Heart left ventricle (tissue), 16 donors: ENCODE measurements at places on chromosomes 13 and 19. TPM values are rescaled to one million over a fixed set of nuclear protein-coding genes. Genes with fewer than 3 reads are reported as not detected.
A peak's percentile ranks its signal among the peaks of the same experiment; 100 is the strongest.

DNA sequence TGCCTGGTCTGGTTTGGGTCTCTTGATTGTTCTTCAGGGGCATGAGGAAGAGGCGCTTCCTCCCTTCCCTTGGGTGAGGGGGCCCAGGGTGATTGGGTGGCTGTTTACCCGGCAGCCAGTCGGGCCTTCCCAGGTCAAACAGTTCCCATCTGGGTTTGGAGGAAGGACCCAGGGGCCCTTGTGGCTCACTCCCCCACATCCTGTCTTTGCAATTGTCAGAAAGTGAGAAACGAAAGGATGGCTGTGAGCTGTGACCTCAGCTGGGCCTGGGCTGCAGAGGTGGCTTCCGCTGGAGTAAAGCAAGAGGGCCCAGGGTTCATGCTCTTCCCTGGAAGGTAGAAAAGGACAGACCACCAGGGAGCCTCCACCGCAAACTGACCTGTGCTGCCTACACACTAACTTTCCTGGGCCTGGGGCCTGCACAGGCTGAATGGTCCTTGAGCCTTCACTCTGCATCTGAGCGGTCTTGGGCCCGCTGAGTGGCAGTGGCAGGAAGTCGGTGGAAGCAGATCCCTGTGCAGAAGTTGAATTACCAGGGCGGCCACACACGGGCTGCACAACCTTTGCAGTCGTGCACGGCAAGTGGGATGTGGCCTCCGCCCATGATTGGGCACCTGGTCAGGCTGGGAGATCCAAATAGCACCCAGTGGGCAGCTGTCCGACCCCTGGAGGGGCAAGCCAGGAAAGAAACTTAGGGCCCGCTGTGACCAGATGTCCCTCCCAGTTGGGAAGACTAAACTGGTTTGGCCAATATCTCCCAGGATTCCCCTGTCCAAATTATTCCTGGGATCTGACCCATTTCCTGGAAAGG, 5.3 kb upstream of the CD79A start:
- no peaks in the 10 kb centered on the region for H3K36me3 ChIP-seq
- peak overlapping the region; percentile 85 for H3K27ac ChIP-seq
- peaks cover 3% of the 10 kb centered on the region for H3K4me1 ChIP-seq
- no peak overlapping the region for H3K4me3 ChIP-seq

DNA sequence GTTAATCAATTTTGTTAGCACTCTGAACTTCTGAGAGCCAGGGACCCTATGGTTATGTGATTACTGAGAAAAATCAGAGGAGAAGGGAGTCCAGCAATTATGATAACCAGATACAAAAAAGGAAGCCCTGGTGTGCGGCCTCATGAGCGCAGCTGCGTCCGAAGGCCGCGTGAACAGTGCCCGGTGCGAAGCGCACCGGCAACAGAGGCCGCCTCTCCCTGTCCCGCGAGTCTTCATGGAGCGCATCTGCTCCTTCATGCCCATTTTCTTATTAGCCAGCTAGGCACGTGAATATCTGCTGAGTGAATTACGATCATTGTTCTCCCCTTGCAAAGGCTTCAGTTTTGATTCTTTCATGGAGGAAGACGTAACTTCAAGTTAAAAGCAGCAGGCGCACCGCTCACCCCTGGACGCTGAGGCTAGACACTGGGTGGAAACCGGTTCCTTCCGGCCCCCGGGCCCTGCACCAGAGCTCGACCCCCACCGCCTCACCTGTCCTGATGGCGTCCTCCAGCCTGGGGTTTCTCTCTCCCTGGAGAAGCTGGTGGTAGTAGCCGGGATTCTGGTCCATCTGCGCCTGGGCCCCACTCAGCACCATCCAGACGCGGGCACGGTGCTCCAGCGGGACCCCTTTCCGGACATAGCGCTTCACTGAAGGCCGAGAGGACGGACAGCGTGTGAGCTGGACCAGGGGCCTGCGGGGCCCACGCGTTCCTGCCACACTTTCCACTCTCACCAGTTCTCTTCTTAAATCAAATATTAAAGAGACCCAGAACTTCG, 8.9 kb downstream of the GRTP1 start:
- H3K27me3 ChIP-seq = no peaks in the 10 kb centered on the region
- H3K4me3 ChIP-seq = no peak overlapping the region
- no peak for DNase-seq
- no peak overlapping the region for H3K27ac ChIP-seq

GRCh38 chr19:17060802-17061201, 14.4 kb downstream of the HAUS8 start:
- no peaks in the 10 kb centered on the region for H3K4me1 ChIP-seq
- peaks cover 33% of the 10 kb centered on the region for H3K36me3 ChIP-seq
- no peak overlapping the region for H3K27ac ChIP-seq

DNA sequence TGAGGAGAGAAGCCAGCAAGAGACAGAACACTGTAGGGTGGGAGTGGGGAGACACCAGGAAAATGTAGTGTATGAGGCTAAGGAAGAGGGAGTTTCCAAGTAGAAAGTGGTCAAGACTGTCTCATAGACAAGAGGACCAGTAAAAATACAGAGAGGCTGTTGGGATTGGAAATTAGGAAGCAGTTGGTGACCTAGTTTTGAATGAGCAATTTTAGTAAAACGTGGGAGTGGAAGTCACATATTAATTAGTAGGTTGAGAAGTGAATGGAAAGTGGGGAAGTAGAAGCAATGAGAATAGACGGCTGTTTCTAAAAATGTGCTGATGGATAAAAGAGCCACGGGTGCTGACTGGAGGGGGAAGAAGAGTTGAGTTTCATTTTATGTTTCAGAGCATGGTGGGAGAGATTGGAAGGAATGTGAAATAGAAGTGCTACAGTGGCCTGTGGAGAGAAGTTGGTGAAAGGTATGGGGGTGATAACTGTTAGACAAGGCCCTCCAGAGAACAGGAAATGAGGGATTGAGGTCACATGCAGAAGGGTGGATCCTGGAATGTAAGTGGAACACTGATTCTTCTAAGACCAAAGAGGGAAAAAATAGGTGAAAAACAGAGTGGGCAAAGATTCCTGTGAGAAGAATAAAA, 247.3 kb downstream of the MTUS2 start:
- no peaks in the 10 kb centered on the region for H3K4me1 ChIP-seq
- no peaks in the 10 kb centered on the region for H3K27me3 ChIP-seq

- H3K36me3 ChIP-seq = no peaks in the 10 kb centered on the region
- peaks cover 12% of the 10 kb centered on the region for H3K4me1 ChIP-seq
- no peaks in the 10 kb centered on the region for H3K27me3 ChIP-seq
- no peak overlapping the region for H3K27ac ChIP-seq
Observed at GRCh38 chr19:48798937-48799336, 11.9 kb downstream of the BCAT2 start.

- H3K4me3 ChIP-seq = no peak overlapping the region
- no peaks in the 10 kb centered on the region for H3K4me1 ChIP-seq
- H3K36me3 ChIP-seq = no peaks in the 10 kb centered on the region
- no peak for DNase-seq
- H3K27ac ChIP-seq = no peak overlapping the region
Observed at GRCh38 chr13:95533545-95534160, 18.9 kb upstream of the CLDN10 start.

GRCh38 chr13:26711211-26711610, 49.4 kb downstream of the GPR12 start:
- H3K4me3 ChIP-seq = no peak overlapping the region
- H3K4me1 ChIP-seq = no peaks in the 10 kb centered on the region
- H3K27me3 ChIP-seq = no peaks in the 10 kb centered on the region
- no peak overlapping the region for H3K27ac ChIP-seq

GRCh38 chr13:75025956-75026355, 456.0 kb downstream of the TBC1D4 start:
- no peak overlapping the region for H3K4me3 ChIP-seq
- no peaks in the 10 kb centered on the region for H3K27me3 ChIP-seq
- H3K36me3 ChIP-seq = no peaks in the 10 kb centered on the region
- no peak overlapping the region for H3K27ac ChIP-seq
- no peak for DNase-seq

GRCh38 chr13:50942630-50943311, 33.2 kb downstream of the RNASEH2B start:
- DNase-seq = no peak
- H3K27ac ChIP-seq = no peak overlapping the region
- H3K4me1 ChIP-seq = no peaks in the 10 kb centered on the region
- no peaks in the 10 kb centered on the region for H3K36me3 ChIP-seq
- H3K27me3 ChIP-seq = no peaks in the 10 kb centered on the region

- no peaks in the 10 kb centered on the region for H3K36me3 ChIP-seq
- DNase-seq = no peak
- no peak overlapping the region for H3K4me3 ChIP-seq
- H3K27ac ChIP-seq = no peak overlapping the region
Observed at GRCh38 chr13:20945952-20946383, 43.4 kb upstream of the XPO4 start.

GRCh38 chr19:45323671-45324081, 1.0 kb upstream of the CKM start:
- H3K27ac ChIP-seq = peak overlapping the region; percentile 97
- H3K4me1 ChIP-seq = peaks cover 8% of the 10 kb centered on the region
- H3K4me3 ChIP-seq = peak overlapping the region; percentile 66
- peak; percentile 84 for DNase-seq
- no peaks in the 10 kb centered on the region for H3K36me3 ChIP-seq

- peak; percentile 54 for DNase-seq
- no peak overlapping the region for H3K4me3 ChIP-seq
- H3K27me3 ChIP-seq = no peaks in the 10 kb centered on the region
- H3K36me3 ChIP-seq = no peaks in the 10 kb centered on the region
- H3K4me1 ChIP-seq = no peaks in the 10 kb centered on the region
Observed at GRCh38 chr13:80716610-80717081, 375.7 kb upstream of the SPRY2 start.

DNA sequence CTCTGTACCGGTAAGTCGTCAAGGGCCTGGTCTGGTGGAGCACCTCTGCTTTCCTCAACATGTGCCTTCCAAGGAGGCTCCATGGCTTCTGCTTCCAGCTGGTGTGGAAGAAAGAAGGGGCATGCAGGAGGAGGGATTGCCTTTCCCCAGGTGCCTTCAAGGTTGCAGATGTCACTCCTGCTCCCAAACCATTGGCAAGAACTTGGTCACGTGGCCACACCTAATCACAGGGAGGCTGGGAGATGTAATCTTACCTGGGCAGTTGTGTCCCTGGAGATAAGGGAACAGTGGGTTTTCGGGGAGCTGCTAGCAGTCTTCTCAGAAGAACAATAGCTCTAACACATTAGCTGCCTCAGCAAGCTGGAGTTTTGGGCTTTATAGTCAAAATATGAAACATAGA, 9.7 kb upstream of the GPR18 start:
- no peak for DNase-seq
- H3K27ac ChIP-seq = no peak overlapping the region

GRCh38 chr13:51479199-51479523, 26.3 kb upstream of the INTS6 start:
- DNase-seq = no peak
- no peaks in the 10 kb centered on the region for H3K27me3 ChIP-seq
- H3K4me1 ChIP-seq = no peaks in the 10 kb centered on the region
- H3K36me3 ChIP-seq = no peaks in the 10 kb centered on the region

DNA sequence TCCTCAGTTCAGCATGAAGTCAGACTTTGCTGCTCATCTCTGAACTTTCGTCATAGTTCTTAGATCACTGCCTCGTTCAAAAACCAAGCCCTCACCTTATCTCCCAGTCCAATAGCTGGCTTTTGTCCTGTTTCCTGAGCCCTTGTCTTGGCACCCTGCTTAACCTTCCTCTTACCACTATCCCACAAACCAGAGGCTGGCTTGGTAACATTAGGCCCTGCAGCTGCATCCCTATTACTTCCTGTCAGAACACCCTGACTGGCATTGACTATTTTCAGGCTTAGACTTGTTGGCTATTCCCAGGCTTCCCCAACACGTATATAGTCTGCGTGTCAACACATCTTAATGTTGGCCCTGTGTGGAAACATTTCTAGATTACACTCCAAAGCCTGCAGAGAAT, 172.4 kb downstream of the VWA8 start:
- no peaks in the 10 kb centered on the region for H3K36me3 ChIP-seq
- no peak for DNase-seq
- no peaks in the 10 kb centered on the region for H3K27me3 ChIP-seq

GRCh38 chr19:16327169-16327475, 2.5 kb downstream of the KLF2 start:
- DNase-seq = no peak
- peaks cover 34% of the 10 kb centered on the region for H3K36me3 ChIP-seq
- H3K4me3 ChIP-seq = peak overlapping the region; percentile 82
- H3K27ac ChIP-seq = peak overlapping the region; percentile 97
- no peaks in the 10 kb centered on the region for H3K27me3 ChIP-seq

DNA sequence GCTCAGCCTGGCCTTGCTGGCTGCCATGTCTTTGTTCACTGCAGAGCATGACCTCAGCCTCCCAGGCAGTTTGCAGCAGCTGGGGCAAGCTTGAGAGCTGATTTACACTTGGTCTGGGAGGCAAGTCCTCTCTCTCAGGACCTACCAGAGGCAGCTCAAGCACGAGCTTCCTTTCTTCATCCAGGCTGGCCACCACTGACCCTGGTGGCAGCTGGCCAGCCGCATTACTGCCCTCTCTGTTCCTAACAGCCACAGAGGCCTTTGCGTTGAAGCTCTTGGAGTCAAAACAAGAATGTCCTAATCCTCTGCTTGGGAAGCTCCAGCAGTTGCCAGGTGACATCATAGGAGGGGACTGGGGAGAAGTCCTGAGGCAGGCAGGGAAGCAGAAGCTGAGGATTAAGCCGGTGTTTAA, 85.7 kb downstream of the NUFIP1 start:
- no peaks in the 10 kb centered on the region for H3K27me3 ChIP-seq
- no peaks in the 10 kb centered on the region for H3K36me3 ChIP-seq
- no peak overlapping the region for H3K4me3 ChIP-seq
- peak overlapping the region; percentile 68 for H3K27ac ChIP-seq
- peaks cover 22% of the 10 kb centered on the region for H3K4me1 ChIP-seq

GRCh38 chr19:46299695-46300094, 2.9 kb downstream of the HIF3A start:
- H3K27me3 ChIP-seq = no peaks in the 10 kb centered on the region
- H3K4me3 ChIP-seq = peak overlapping the region; percentile 67
- peaks cover 14% of the 10 kb centered on the region for H3K36me3 ChIP-seq
- DNase-seq = no peak
- H3K27ac ChIP-seq = peak overlapping the region; percentile 98

GRCh38 chr13:113123226-113124201, 915 bp downstream of the F10 start:
- peak overlapping the region; percentile 46 for H3K27ac ChIP-seq
- no peaks in the 10 kb centered on the region for H3K27me3 ChIP-seq
- H3K4me1 ChIP-seq = peaks cover 4% of the 10 kb centered on the region

The PCP2 gene
- 3.0 TPM for total RNA-seq

The CFAP97D2 gene
- total RNA-seq = not detected

The NDUFB7 gene
- total RNA-seq = 379 TPM

The PEG3 gene
- total RNA-seq = 7.6 TPM

The ZNF229 gene
- 5.6 TPM for total RNA-seq

The PEPD gene
- 45.7 TPM for total RNA-seq

The ADGRE2 gene
- total RNA-seq = 1.00 TPM

The GAPDHS gene
- not detected for total RNA-seq

The PPP1R12C gene
- 209 TPM for total RNA-seq

The KLK12 gene
- total RNA-seq = not detected
